ENCODE measurements at places on chromosomes 4 and X.
A peak's percentile ranks its signal among the peaks of the same experiment; 100 is the strongest.

DNA sequence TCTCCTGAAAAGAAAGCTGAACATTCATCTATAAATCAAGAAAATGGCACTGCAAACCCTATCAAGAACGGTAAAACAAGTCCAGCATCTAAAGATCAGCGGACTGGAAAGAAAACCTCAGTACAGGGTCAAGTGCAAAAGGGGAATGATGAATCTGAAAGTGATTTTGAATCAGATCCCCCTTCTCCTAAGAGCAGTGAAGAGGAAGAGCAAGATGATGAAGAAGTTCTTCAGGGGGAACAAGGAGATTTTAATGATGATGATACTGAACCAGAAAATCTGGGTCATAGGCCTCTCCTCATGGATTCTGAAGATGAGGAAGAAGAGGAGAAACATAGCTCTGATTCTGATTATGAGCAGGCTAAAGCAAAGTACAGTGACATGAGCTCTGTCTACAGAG is 28.6 kb downstream of the PAQR3 start:
- DNase-seq: no peak

GRCh38 chrX:115898382-115899001 is 272.1 kb upstream of the AGTR2 start:
- peak; percentile 25 for DNase-seq

GRCh38 chr4:132218406-132218805 is 930.7 kb upstream of the PCDH10 start:
- no peak for DNase-seq

DNA sequence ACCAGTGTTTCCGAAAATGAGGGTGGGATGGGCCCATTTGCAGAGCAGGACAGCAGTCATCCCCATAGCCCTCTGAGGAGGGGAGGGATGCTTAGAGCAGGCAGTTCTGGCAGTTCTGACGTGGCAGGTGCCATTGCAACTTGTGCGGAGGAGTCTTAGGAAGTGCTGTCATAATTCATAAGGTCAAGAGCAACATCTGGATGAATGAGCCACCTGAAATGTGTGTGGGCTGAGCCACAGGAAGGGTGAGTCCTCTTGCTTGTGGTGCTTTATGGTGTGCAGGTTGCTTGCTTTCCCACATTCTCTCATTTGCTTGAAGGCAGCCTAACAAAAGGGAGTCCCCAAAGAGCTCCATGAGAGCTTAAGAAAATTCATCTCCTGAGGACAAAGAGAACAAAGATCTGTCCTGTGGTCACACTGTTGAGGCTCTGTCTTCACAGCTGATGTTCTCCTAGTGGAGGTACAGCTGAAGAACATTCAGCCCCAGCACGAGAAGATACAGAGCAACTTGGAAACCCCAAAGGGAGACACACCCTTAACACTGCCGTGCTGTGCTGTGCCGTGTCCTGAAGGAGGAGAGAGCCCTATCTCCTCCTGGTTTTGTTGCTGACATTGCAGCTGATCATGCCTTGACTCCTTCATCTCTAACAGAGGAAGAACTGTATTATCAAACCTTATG is 60.3 kb downstream of the DLG3 start:
- peak; percentile 12 for DNase-seq

DNA sequence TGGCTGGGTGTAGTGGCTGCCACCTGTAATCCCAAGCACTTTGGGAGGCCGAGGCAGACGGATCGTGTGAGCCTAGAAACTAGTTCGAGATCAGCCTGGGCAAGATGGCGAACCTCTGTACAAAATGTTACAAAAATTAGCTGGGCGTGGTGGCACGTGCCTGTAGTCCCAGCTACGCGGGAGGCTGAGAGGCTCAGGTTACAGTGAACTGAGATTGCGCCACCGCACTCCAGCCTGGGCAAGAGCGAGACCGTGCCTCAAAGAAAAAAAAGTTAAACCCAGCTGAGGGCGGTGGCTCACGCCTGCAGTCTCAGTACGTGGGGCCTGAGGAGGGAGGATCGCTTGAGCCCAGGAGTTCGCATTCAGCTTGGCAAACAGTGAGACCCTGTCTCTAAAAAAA is 1.1 kb downstream of the TKTL1 start:
- no peak for DNase-seq

GRCh38 chr4:74624351-74625151 is 169.8 kb downstream of the BTC start:
- no peak for DNase-seq

DNA sequence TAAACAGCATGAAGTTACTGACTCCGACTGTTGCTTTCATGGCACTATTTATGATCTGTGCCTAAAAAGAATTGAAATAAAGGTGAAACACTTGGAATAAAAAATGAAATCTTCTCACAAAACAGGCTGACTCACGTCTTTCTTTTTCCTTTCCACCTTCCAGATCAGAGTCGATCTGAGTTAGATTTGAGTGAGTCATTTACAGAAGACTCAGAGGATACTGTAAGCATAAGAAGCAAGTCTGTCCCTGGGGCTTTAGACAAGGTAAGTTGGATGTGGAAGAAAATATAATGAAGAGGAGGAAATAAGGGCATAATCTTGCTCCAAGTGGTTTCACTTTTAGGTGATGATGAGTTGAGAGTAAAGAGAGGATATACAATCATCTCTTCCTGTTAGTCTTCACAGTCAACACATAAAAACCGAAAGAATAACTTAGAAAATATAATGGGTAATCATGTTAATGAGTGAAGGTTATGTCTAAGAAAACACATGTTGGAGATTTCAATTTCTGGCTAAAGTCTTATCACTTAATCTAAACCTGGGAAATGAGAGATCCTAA is 89.7 kb downstream of the SYTL5 start:
- no peak for DNase-seq

DNA sequence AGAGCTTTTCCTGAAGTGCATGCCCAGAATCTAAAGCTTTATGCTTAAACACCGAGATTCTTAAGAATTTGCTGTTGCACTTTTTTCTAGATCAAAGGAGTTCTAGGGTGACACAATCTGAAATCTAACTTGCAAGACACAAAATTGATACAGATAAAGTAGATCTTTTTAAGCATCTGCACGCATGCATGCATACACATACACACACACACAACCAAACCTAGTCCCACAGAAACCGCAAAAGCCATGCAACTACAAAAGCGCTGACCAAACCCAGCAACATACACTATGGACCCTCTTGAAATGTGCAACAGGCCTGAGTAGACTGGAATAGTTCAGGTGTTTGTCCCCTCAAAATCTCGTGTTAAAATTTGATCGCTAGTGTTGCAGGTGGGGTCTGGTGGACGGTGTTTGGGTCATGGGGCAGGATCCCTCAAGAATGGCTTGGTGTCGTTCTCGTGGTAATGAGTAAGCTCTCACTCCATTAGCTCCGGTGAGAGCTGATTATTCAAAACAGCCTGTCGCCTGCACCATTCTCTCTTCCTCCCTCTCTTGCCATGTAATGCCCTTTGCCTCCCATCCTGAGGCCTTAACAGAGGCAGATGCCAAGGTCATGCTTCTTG is 52.7 kb downstream of the IRF2 start:
- no peak for DNase-seq

DNA sequence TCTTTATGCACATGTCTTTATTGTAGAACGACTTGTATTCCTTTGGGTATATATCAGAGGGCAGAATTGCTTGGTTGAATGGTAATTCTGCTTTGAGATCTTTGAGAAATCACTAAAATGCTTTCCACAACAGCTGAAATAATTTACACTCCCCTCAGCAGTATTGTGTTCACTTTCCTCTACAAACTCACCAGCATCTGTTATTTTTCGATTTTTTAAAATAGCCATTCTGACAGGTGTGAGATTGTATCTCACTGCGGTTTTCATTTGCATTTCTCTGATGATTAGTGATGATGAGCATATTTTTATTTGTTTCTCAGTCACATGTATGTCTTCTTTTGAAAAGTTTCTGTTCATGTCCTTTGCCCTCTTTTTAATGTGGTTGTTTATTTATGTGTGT is 459.8 kb downstream of the PABPC4L start:
- DNase-seq: no peak

GRCh38 chr4:184104419-184105101 is 113.1 kb downstream of the ENPP6 start:
- DNase-seq: no peak

DNA sequence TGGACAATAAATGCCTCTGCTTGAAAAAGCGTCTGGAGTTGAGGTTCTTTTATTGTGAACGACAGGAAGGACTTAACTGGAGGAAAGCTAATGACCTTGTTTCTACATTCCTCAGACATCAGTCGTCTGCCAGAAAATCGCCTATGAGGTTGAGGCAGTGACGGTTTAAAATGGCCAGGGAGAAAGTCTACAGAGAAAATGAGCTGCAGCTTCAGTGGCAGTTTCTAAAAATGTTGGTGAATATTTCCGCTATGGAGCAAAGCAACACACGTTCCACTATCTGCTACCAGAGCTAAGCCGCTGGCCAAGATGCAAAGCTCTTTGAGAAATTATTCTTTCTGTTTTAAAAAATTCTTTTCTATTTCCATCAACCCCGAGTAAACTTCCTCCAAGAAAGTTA is 116.9 kb upstream of the GALNT7 start:
- no peak for DNase-seq

DNA sequence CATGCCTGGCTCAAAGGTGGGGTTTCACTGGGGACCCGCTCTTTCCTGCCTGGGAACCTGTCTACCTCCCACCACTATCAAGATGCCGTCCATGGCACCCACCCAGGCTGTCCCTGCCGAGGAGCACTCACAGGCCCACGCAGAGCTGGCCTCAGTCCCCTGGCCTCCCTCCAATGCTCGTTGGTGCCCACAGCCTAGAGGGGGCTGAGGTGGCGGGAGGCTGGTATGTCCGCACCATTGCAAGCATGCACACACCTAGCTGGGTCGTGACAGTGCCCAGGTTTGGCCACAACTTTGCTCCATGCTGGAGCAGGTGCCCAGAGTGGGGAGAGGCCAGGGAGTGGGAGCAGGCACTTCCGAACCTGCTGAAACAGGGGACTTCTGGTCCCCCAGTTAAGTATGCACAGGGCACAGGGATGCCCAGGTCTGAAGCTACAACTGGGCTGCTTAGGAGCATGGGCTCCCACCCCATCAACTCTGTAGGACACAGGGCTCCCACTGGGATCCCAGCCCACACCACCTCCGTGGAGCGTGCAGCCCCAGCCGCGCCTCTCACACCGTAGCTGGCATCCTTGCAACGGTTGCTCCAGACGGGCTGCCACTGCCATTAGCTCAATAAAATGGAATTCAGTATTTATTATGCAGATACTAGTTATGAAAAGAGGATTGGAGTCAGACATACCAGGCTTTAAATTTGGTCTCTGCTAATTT is 1376.1 kb upstream of the TENM3 start:
- no peak for DNase-seq
